CD4-positive, alpha-beta T cell treated with Interleukin-12 subunit alpha and Interleukin-12 subunit beta, for 1 hour (primary cell): ENCODE measurements at places on chromosomes 16 and 17.

GRCh38 chr17:56319531-56319930, 166.3 kb downstream of the ANKFN1 start:
- DNase-seq: peak; percentile 10

DNA sequence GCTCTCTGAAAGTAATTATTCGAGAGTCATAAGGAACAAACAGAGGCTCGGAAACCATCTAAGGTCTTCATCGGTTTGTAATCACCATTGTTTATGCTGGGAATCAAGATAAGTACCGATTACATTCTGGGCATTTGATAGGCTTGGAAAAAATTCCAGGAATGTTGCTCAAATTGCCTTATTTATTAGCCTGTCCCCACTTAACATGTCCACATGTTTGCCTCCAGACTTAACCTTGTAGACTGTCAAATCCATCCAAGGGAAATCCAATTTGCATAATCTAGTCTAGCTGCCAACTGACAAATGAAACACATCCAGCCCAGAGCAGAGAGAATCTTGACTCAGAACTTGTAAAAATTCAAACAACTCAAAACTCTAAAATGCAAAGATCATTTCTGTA, 51.3 kb upstream of the TMC5 start:
- DNase-seq: no peak

- peak; percentile 58 for DNase-seq
These were observed 10.8 kb upstream of the ASB16 start for GRCh38 chr17:44159519-44160210.

- no peak for DNase-seq
These were observed 1.2 kb downstream of the RPS15A start for GRCh38 chr16:18788828-18789514.

- no peak for DNase-seq
These were observed 3.3 kb upstream of the PMP22 start for GRCh38 chr17:15268461-15268860.

- no peak for DNase-seq
These were observed 680.3 kb upstream of the SOX9 start for GRCh38 chr17:71440513-71440912.

GRCh38 chr16:69116256-69116875, 10.9 kb downstream of the HAS3 start:
- DNase-seq: no peak

GRCh38 chr16:49150341-49150740, 131.3 kb downstream of the CBLN1 start:
- DNase-seq: no peak

- no peak for DNase-seq
These were observed 26.3 kb upstream of the DOC2B start for GRCh38 chr17:207775-208174.

DNA sequence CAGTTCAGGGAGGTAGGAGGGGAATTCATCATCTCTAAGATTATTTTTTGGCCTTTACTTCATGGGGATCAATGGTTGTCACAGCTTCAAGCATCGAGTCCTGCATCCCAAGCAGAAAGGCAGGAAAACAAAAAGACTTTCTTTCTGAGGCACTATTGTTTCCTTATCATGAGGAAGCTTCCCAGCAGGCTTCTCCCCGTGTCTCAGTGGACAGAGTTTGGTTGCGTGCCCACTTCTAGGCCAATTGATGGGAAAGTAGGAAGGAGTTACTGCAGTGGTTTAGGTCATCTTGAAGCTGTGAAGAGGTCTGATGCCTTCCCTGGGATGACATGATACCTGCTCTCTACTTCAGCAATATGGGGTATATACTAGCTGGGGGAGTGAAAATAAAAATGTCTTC, 175.3 kb upstream of the CDH13 start:
- no peak for DNase-seq

DNA sequence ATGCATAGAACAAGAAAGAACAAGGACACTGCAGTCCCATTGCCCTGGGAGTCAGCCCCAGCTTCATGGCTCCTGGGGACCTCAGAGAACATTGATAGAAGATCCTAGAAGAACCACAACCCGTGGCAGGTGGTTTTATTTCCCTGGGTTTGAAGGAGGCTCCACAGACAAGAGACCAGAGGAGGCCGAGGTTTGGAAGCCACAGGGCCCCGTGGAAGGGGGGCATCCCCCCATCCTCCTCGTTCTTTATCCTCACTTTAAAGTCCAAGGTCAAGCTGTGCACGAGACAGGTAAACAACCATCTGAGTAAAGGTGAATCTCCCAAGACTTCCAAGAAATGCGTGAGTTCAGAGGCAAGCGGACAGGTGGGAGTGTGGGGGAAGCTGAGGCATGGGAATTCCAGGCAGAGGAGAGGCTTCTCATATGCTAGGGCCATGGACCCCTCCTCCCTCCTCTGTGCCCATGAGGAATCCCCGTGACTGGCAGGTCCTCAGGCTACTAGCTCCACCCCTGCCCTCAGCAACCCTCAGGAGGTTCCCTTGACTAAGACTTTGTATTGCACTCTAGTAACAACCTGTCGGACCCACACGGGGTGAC, 849 bp upstream of the SULT1A1 start:
- no peak for DNase-seq

GRCh38 chr17:7912927-7913524, 3.1 kb downstream of the RNF227 start:
- DNase-seq: peak; percentile 83

GRCh38 chr17:6671431-6671830, 19.9 kb downstream of the C17orf100 start:
- DNase-seq: no peak

- no peak for DNase-seq
These were observed 139.6 kb upstream of the NOL11 start for GRCh38 chr17:67578142-67578457.

GRCh38 chr17:76612465-76612864, 26.8 kb upstream of the ST6GALNAC2 start:
- DNase-seq: no peak

- DNase-seq: no peak
These were observed 743 bp downstream of the WIPI1 start for GRCh38 chr17:68456339-68457167.

DNA sequence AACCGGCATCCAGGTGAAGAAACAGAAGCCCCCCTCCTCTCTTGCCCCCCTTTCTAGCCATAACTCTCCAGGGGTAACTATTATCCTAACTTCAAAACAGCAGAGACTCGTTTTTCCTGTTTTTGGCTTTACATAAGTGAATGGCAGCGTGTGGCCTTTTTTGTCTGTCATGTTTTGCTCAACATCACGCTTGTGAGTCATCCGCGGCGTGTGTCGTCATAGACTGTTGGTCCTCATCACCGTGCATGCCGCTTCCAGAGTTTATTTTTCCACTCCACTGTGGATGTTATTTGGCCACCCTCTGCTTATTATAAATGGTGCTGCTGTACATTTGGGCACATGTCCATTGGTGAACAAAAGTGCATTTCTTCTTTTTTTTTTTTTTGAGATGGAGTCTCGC, 52.6 kb downstream of the ERN1 start:
- DNase-seq: no peak

DNA sequence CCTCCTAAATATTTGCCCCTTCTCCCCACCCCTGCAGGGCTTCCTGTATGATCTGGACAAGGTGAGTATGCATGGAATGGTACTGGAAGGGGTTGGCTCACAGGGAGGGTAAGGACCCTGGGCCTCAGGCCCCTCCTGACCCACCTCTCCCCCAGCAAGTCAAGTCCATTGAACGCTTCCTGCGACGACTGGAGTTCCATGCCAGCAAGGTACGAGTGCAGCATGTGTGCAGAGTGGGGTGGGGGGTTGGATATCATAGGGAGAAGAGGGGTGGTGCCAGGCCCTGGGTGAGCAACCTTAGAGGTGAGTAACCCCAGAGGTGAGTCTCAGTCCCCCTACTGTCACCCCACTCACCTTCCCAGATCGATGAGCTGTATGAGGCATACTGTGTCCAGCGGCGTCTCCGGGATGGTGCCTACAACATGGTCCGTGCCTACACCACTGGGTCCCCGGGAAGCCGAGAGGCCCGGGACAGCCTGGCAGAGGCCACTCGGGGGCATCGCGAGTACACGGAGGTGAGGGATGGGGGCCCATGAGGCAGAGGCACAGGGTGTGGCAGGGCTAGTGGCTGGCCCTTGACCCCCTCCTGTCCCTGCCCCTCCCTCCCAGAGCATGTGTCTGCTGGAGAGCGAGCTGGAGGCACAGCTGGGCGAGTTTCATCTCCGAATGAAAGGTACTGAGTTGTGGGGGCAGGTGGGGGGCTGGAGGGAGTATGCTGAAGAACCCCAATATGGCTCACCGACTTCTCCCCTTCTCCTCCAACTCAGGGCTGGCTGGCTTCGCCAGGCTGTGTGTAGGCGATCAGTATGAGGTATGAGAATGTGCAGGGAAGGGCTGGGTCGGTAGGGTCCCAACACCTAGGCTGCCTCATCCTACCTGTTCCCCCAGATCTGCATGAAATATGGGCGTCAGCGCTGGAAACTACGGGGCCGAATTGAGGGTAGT, 11.3 kb downstream of the RIPOR1 start:
- DNase-seq: no peak

- DNase-seq: no peak
These were observed 203.0 kb downstream of the UTP18 start for GRCh38 chr17:51463353-51463752.

- no peak for DNase-seq
These were observed 25.6 kb upstream of the CDRT4 start for GRCh38 chr17:15492791-15493692.

- DNase-seq: peak; percentile 80
These were observed 6.8 kb downstream of the UBALD2 start for GRCh38 chr17:76271669-76272540.

GRCh38 chr17:50270435-50271362, 3.6 kb upstream of the TMEM92 start:
- no peak for DNase-seq

GRCh38 chr16:66689282-66689681, 7.3 kb downstream of the CMTM4 start:
- DNase-seq: no peak

DNA sequence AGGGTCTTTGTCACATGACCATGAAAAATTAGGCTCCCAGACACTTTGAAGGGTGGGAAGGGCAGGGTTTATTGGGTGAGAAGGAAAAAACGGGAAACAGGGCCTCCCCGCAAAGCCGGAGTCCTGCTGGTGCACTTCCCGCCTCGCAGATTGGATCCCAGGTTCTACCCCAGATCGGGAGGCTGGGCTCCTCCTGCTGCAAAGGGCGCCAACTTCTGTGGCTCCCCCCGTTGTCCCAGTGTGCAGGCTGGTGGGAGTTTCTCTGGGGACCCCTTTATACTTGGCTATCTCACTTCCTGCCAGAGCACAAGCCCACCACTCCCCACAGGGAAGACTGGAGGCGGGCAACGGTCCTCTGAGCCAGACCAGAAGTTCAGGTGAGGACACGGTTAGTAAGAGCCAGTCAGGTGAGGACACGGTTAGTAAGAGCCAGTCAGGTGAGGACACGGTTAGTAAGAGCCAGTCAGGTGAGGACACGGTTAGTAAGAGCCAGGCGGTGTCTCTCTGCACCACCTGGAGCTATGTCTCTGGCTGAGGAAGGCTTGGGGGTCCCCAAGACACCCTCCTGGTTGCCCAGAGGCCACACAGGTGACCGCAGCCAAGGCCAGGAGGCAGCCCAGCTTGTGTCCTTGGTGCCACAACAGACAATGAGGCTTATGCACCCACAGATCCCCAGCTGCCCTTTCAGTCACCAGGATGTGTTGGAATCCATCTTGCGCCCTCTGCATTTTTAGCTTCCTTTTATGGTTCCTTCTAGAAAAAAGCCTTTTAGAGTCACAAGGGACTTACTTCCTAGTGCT, 48.1 kb upstream of the CHMP6 start:
- DNase-seq: no peak

GRCh38 chr17:49795372-49795771, 6.9 kb downstream of the KAT7 start:
- no peak for DNase-seq

DNA sequence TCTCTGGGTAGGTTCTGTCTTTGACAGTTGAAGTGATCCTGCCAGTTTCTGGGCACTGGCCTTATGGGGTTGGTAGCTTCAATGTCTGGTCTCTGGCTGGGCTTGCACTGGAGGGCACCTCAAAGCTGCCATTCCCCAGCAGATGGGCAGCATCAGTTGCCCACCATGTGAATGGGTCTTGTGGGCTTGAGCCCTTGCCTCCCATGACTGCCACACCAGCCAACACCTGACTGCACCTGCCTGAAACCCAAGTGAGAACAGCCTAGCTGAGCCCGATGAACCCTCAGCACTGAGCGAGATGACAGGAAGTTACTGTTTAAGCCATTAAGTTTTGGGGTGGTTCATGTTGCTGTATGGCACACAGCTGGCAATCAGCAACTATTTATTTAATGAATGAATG, 69.1 kb upstream of the AXIN2 start:
- no peak for DNase-seq

GRCh38 chr16:84583995-84584394, 33.9 kb downstream of the COTL1 start:
- no peak for DNase-seq

GRCh38 chr17:49520386-49521087, 25.4 kb downstream of the NGFR start:
- DNase-seq: no peak

GRCh38 chr16:14957576-14958322, 17.1 kb upstream of the PDXDC1 start:
- DNase-seq: no peak

- no peak for DNase-seq
These were observed 250.2 kb downstream of the CDH13 start for GRCh38 chr16:82876951-82877350.

- peak; percentile 80 for DNase-seq
These were observed at the start of gene SLC25A10 for GRCh38 chr17:81711814-81712467. TSS of gene SLC25A10 (plus strand) at chr17:81712284. CDS start at chr17:81712427, 143 bp downstream.

- DNase-seq: no peak
These were observed 173.4 kb downstream of the ZNF18 start for GRCh38 chr17:11823862-11824261.

GRCh38 chr16:63938661-63939060, 1183.2 kb downstream of the CDH11 start:
- no peak for DNase-seq

DNA sequence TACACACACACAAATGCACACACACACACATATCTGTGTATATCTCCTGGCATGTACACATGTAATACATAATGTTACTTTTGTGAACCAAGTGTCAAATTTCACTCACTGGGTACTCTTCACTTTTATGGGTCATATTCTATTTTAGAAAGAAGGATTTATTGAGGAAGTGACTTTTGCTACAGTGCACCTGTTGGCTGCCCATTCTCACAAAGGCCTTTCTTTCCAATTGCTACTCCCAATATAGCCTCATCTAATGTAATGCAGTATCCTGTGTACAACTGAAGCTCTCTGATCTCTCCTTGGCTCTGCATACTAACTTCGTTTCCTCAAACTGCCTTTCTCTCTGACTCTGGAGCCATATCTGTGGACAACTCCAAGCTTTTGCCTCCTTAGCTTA, 107.5 kb downstream of the ABCA8 start:
- DNase-seq: no peak

GRCh38 chr16:1287982-1288670, 21.3 kb upstream of the UBE2I start:
- DNase-seq: no peak

- no peak for DNase-seq
These were observed 8.8 kb downstream of the VPS53 start for GRCh38 chr17:705863-706262.

GRCh38 chr16:85532147-85532546, 81.0 kb upstream of the GSE1 start:
- no peak for DNase-seq

GRCh38 chr17:72034000-72034399, 86.8 kb upstream of the SOX9 start:
- no peak for DNase-seq

- no peak for DNase-seq
These were observed 521 bp upstream of the G6PC3 start for GRCh38 chr17:44069974-44070454.
